RKO (cell line): ENCODE measurements at places on chromosomes 6 and 20.

DNA sequence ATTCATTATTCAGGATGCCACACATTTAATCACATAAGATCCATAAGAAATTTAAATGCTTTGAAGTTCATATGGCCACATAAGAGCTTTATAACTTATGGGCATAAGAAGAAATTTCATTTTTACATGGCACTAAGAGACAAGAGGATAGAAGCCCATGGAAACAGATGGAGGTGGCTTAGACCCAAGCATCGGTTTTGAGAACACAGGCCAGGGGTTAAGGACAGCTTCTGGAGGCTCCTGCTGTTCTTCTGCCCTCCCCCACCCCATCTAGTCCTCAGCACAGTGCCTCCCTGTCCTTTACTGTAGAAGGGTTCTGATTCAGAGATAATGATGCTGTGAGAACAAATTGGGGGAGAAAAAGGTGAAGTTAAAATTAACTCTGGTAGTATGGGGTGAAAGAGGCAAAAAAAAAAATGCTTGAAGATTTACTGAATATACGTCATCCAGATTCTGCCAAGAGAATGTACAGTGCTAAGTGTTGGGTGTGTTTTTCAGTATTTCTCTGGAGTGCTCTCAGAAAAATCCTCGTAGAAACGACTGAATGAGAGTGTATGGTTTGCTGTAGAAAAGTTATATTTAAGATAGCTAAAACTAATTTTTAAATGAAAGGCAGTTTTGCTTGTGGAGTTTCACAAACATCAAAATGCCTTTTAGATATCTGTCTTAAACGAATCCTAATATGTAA lies 539.7 kb downstream of the QKI start:
- DNase-seq: no peak

- no peak for DNase-seq
Observed at GRCh38 chr6:17280552-17281090, 540 bp upstream of the RBM24 start.

DNA sequence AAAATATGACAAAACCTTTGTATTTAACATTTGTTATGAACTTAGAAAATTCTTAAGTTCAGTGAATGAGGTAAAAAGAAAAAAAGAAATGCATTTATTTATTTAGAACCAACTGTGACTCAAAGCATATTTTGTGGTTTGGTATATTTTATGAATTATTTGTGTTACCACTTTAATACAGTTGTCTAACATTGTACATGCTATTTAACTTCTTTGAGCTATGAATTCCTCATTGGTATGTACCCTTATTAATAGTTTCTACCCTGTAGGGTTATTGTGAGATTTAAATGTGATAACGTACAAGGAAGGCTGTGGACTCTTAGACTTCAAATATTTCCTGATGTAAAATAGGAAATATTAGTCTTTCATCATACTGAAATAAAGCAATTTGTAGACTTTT lies 162.6 kb downstream of the MMUT start:
- DNase-seq: no peak

DNA sequence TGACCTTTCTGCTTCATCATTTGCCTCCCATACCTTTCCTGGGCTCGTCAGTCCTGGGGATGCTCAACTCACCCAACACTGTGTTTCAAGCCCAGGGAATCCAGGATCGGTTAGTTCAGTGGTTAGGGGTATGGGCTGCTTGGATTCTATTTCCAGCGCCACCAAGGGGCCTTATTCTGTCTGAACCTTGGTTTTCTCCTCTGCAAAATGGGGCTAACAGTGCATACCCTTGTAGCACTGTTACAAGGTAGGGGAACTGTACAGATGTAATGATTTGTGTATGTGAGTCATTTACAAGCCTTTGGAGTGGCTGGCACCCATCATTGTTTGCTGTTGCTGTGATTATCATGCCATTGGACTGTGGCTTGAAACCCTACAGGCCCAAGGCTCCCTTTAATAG lies 14.5 kb upstream of the CSNK2A1 start:
- DNase-seq: no peak
